ENCODE measurements at places on chromosomes 3 and 15.

DNA sequence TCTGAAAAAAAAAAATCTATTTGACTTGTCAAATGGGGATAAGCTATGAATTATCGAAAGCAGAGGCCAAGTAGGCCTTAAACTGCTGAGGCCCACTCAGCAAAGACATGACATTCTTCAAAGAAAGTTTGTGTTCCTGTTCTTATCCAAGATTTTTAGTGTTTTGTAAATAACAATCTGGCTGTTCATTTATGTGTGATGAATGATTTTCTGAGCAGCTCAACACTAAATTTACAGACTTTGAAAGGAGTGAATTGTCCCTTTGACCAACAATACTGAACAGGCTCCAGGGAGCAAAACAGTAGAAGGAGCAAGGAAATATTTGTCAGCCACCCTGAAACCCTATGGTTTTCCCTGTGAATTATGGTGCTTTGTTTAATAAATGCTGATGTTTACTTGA is 512.6 kb upstream of the NAALADL2 start:
- DNase-seq = no peak

DNA sequence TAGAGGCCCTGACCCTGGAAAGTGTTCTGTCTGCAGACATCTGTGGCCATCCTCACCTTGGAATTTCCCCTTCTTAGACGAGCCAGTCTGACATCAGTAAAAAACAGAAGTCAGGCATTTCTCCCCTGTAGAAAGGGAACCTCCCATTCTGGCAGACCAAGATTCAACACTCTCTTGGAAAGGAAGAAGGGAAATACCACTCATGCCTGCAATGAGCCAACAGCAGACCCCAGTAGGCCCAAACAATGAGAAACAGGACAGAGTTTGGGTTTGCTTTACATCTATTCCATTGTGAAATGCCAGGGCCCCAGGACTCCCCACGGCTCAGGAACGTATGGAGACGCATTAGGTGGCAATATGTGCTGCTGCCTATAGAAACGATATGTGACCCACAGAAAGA is 264.0 kb upstream of the NSMCE3 start:
- no peak for DNase-seq

GRCh38 chr15:88605189-88606069 is 15.7 kb upstream of the AEN start:
- DNase-seq = no peak

DNA sequence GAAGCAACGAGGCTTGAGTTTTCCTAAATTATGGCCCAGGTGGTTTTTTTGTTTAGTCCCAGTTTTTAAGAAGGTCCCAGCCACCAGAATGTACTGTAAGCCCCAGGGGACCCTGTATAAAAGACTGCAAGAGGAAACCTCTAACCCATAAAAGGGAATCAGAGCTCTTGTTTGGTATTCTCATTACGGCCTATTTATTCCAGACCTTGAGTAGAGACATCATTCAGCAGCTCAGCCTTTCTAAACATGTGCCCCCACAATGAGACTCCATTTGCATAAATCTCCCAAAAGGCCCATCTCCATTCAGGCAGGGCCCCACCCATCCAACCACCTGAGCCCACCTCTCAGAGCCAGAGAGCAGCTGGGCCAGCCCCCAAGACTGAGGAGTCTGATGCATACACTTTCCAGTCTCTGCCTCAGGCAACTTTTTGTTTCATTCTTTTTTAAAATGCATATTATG is 25.7 kb downstream of the ZDHHC3 start:
- no peak for DNase-seq

- no peak for DNase-seq
Measured at GRCh38 chr3:68996356-68996995, 17.0 kb downstream of the EOGT start.

GRCh38 chr15:40050788-40051470 is 11.9 kb upstream of the SRP14 start:
- no peak for DNase-seq

DNA sequence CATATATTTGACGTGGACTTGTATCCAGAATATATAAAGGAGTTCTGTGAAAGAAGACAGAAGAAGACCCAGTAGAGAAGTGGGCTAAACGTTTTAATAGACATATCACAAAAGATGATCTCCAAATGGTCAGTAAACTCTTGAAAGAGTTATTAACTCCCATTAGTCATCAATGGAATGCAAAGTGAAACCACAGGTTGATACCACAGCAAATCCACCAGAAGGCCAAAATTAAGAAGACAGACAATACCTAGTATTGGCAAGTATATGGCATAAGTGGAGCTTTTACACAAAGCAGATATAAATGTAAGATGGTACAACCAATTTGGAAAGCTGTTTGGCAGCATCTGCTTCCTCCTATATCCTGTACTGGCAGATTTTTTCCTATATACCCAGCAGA is 6.0 kb downstream of the SPATA16 start:
- no peak for DNase-seq

- no peak for DNase-seq
Measured at GRCh38 chr15:23924686-23925085, 237.6 kb upstream of the NDN start.

GRCh38 chr15:37134244-37134643 is 33.9 kb upstream of the MEIS2 start:
- DNase-seq = no peak

- DNase-seq = no peak
Measured at GRCh38 chr15:81839387-81839786, 206.4 kb downstream of the MEX3B start.

DNA sequence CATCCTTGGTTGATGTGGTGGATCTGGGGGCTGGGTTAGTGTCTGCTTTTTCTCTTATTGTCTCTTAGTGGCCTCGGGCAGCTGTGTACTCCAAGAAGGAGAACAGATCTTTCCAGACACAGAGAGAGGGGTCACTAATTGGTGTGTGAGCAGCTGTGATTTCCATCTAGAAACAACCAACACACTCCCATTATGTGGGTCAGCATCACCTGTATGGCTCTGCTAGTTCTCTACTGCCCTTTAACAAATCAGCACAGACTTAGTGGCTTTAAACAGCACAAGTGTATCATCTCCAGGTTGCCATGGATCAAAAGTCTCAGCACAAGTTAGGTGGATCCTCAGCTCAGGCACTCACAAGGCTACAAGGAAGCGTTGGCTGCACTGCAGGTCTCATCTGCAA is 156.8 kb downstream of the LRTM1 start:
- DNase-seq = no peak

- no peak for DNase-seq
Measured at GRCh38 chr3:170835336-170835735, 34.7 kb downstream of the RPL22L1 start.

DNA sequence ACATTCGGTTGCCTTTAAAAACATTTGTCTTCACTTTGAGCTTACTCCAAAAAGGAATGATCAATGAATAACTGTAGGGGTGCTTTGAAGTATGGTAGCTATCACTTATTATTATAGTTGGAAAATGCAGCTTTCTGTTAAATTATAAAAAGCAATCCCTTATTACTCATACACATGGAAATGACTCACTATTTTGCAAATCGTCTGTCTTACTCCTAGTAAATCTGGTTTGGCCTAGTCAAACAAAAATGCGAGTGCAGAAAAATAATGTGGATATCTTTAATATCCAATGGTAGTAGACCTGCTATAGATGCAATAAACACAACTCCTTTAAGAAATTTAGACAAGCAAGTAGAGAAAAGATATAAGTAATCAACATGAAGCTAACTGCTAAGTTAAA is 112.5 kb downstream of the ZIC1 start:
- no peak for DNase-seq

DNA sequence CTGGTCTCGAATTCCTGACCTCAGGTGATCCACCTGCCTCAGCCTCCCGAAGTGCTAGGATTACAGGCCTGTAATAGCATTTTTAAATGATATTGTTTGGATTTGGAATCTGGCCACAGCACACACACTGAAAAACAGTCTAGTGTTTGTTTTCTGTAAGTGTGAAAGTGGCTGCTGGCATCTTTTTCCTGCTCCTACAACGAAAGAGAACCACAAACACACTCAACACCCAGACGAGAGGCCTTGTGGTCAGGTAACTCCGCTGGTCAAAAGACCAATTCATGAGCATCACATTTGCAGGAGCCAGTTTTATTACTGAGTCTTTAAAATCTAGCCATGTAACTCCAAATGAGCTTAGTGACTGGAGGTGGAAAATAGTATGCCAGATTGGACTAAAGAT is 50.2 kb downstream of the IMPG2 start:
- DNase-seq = no peak

- DNase-seq = no peak
Measured at GRCh38 chr3:54955941-54956340, 28.1 kb upstream of the LRTM1 start.

- DNase-seq = peak; percentile 80
Measured at GRCh38 chr3:15205934-15206661, at the start of gene CAPN7. Gene CAPN7, plus strand, starts transcription at chr3:15206246. Its CDS starts 250 bp downstream, at chr3:15206496.

GRCh38 chr3:52809662-52810377 is 15.2 kb downstream of the ITIH3 start:
- no peak for DNase-seq

DNA sequence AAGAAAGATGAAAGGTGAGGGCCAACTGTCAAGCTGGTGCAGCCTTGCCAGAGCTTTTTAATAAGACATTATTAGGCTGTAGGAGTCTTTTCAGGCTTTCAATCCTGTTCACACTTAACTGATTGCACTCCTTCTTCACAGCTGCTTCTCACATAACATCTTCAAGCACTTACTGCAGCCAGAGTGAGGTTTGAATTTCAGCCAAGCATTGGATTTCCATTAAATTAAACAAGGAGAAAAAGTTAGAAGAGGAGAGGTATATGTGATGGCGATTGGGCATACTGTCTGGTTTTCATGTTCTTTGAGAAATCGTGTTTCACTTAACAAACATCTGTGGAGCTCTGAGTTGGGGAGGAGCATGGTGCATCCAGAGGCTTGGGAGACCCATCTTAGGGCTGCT is 392.8 kb upstream of the LRRC3B start:
- DNase-seq = no peak

DNA sequence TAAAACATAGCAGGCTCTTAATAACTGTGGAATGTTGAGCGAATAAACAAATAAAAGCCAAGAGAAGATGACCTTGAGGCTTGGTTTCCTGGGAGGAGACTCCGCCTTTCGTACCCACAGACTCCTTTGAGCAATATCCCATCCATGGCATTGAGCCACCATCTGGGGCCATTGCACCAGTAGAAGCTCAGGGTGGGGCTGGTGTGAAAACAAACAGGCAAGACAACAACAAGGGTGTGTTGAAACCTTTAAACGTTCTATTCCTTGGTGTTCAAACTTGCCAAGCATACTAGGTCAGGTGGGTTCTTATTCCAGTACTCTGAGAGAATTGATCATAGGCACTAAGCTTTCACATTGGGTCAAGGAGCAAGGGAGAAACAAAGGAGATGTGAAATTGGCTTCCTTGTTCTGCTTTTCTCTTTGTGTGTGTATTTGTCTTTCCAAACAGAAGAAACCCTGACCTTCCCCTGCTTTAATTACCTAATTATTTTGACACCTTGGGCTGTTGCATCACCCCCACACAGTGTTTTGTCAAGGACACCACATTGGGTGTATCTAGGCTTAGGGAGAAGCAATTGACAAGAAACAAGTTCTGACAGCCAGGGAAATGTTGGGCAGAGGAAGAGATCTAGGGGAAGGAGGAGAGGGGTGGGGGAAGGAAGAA is 105.1 kb upstream of the BCL6 start:
- no peak for DNase-seq

DNA sequence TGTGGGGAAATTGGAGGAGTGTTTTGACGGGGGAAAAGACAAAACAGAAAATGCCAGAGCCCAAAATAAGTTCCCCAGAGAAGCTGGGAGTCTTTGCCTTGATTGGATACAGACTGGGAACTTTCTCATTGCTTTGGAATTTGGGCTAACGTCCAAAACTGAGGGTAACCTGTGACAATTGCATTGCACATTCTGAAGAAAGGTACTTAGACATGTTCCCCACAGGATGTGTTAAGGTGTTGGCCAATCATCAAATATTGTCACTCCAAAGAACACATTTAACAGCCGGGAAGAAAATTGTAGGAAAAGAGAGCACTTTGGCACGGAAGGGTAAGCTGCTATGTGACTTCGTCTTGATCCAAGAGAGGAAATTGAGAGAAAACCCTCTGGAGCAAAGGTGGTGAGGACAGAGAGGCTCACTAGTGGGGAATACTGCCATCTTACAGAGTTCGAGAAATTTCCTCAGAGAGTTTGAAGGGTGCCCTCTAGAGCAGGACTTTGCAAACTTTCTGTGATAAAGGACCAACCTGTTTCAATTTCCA is 619.5 kb upstream of the TBL1XR1 start:
- no peak for DNase-seq

GRCh38 chr3:130529486-130530215 is 12.7 kb downstream of the COL6A6 start:
- DNase-seq = no peak

GRCh38 chr3:119631516-119631915 is 28.9 kb downstream of the POPDC2 start:
- DNase-seq = no peak

- DNase-seq = no peak
Measured at GRCh38 chr3:106420628-106421027, 551.8 kb upstream of the CBLB start.

- no peak for DNase-seq
Measured at GRCh38 chr3:48896936-48897335, 1.7 kb downstream of the SLC25A20 start.

DNA sequence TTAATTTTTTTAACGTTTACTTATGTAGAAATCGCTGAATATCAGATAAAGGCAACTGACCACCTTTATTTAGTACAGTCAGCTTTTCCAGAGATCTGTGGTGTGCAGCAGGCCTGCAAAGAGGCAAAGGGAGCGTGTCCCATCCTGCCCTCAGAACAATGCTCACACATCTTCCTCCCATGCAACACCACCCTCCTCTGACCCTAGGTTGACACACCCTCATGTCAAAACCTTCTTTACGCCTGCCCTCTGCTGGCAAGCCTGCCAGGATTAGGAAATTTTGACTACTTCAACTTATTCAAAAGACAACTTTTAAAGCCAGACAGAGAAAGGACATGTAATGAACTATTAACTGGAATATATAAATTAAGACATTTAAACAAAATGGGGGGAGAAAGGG is 513.7 kb downstream of the FOXP1 start:
- DNase-seq = no peak

- DNase-seq = no peak
Measured at GRCh38 chr3:64892671-64893309, 205.0 kb upstream of the ADAMTS9 start.

- DNase-seq = no peak
Measured at GRCh38 chr3:127141921-127142730, 50.8 kb upstream of the PRR23E start.

DNA sequence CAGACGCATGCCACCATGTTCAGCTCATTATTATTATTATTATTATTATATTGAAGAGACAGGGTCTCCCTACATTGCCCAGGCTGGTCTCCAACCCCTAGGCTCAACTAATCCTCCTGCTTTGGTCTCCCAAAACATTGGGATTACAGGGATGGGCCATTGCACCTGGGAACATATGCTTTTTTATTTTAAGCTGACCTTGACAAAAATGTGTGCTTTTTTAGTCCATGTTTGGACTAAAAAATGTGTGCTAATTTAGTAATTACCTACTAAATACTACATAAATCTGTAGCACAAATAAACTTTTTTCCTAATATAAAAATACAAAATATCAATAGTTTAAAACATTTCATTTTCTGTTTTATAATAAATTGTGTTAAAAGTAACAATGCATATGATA is 693.2 kb downstream of the ROBO1 start:
- DNase-seq = no peak
